ENCODE measurements at places on chromosomes 1 and 21.

DNA sequence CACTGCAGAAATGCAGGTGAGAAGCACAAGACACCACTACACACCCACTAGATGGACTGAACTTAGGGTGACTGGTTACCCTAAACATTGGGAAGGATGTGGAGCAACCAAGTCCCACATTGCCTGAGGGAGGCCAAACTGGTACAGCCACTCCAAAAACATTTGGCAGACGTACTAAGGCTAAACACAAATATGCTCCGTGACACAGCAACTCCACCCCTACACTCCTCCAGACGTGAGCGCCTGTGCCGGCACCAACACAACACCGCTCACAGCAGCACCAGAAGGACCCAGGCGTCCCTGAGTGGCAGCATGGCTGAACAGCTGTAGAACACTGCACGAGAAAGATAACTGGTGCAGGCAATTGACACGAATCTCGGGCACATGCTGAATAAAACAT lies 14.7 kb downstream of the PTTG1IP start:
- no peak for DNase-seq

DNA sequence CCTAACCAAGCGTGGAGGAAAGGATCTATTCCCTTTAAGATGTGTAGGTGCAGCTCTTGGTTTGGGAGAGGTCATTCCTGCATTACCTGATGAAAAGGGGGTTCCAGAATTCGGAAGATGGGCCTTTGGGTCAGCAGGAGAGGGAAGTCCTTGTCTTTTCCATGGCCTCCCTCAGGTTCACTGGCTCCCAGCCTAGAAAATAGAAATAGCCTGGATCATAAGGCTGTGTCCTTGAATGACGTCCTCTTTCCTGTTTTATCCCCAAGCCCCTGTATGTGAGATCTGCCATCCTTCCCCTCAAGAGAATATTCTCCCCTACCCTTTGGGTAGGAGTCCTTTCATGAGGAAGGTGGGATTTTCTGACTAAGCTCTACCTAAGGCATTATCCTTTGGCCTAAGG lies 14.5 kb upstream of the RPS8 start:
- DNase-seq = no peak

DNA sequence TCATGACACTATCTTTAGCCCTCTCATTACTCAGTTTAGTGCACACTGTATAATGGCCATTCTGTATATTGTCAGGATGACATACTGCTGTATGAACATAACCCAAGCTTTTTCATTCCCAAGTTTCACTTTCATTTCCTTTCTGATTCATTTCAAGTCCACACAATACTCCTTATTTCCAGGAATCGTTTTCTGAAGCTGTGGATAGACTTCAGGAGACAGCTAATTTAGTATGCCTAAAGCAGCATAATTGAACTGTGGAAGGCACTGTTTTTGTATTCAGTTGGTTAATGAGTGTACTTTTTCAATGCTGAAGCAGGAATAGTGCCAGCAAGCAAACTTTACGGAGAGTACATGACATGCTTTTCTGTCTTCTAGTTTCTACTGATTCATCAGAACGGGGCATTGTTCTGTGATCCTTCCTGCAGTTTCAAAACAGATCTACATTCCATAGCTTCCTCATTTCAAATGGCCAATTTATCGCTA lies 578.5 kb upstream of the ZP4 start:
- DNase-seq = no peak

- DNase-seq = no peak
These were observed 6.1 kb upstream of the RCSD1 start for GRCh38 chr1:167623951-167624350.

GRCh38 chr21:37700641-37701202 lies 215.5 kb downstream of the KCNJ6 start:
- DNase-seq = peak; percentile 90

GRCh38 chr21:42401154-42401553 lies 2.5 kb upstream of the UBASH3A start:
- no peak for DNase-seq

DNA sequence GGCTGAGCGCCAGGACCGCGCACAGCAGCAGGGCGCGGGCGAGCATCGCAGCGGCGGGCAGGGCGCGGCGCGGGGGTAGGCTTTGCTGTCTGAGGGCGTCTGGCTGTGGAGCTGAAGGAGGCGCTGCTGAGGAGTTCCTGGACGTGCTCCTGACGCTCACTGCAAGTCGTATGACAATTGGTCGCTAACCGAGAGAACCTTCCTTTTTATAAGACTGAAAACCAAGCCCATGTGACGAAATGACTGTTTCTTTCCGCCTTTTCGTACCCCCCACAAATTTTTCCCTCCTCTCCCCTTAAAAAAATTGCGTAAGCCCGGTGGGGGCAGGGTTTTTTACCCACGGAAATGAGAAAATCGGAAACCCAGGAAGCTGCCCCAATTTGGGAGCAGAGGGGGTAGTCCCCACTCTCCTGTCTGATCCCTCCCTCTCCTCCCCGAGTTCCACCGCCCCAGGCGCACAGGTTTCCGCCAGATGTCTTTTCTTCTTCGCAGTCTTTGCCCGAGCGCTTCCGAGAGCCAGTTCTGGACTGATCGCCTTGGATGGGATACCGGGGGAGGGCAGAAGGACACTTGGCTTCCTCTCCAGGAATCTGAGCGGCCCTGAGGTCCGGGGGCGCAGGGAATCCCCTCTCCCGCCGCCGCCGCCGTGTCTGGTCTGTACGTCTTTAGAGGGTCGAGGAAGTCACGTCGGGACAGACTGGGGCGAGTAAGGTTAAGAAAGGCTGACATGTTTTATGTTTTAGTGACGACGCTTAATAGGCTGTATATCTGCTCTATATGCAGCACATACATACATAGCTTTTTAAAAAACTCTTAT lies at the start of gene PTGS2:
TSS of gene PTGS2 (minus strand) at position 179 of the 817 bp plus-strand sequence. CDS start at position 46, 133 bp downstream.
- peak; percentile 92 for DNase-seq

- DNase-seq = peak; percentile 54
These were observed 9.0 kb downstream of the CFH start for GRCh38 chr1:196660852-196661251.

DNA sequence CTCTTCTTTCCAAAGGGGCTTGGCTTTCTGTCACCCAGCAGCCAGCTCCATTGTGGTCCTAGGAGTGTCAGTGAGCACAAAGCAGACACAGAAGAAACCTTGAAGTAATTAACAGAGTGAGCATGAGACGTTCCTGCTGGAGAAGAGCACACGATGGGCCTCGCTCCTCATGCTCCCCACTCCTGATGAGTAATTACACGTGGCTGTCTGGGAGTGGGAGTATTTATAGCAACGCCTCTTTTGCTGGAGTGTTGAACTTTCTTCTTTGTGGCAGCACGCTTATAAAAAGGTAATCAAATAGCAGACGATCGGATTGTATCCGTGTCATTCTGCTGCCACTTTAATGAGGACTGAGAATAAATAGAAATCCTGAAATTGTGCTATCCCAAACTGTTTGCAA lies 185.8 kb downstream of the CAMTA1 start:
- DNase-seq = peak; percentile 46

DNA sequence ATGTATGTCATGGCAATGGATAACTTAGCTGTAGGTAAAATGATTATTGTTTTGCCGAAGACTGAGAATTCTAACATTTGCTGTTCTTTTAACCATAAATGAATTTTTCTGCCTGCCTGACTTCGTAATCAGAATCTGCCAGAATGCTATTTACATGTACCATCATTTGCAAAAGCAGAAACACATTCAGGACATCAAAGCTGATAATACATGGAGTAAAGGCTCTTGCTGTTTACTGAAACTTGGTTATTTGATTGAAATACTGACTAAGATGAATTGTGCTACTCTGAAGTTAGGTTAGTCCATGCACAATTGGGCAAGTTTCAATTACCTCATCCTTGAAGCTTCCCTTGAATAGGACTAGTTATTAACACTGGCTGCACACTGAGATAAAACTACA lies 293.8 kb downstream of the PLA2G4A start:
- no peak for DNase-seq

DNA sequence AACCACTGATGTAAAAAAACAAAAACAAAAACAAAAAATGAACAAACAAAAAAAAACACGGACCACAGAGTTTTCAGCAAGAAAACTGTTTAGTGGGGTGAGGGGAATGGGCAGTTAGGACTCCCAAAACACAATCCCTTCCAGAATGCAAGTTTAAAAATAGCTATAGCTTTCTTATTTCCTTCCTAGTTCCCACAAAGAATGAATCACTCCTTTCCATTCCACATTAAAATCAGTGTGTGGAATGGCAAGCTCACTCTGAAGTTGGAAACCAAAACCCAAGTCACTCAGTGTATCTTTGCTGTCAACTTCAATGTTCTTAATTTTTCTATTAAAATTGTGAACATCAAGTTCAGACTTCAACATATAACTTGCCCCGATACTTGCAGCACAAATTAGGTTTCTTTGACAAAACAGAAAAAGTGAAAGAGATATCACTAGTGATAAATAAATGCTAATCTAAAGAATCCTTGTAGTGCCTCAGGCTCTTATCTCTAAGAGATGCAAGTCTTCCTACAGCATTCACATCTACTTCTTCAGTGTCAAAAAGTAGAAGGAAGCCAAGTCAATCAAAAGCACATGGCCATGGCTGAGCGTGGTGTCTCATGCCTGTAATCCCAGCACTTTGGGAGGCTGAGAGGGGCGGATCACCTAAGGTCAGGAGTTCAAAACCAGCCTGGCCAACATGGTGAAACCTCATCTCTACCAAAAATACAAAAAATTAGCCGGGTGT lies 45.5 kb downstream of the TOR3A start:
- DNase-seq = peak; percentile 43
